BE2C (cell line): ENCODE measurements at places on chromosomes 2 and 18.
A peak's percentile ranks its signal among the peaks of the same experiment; 100 is the strongest.

DNA sequence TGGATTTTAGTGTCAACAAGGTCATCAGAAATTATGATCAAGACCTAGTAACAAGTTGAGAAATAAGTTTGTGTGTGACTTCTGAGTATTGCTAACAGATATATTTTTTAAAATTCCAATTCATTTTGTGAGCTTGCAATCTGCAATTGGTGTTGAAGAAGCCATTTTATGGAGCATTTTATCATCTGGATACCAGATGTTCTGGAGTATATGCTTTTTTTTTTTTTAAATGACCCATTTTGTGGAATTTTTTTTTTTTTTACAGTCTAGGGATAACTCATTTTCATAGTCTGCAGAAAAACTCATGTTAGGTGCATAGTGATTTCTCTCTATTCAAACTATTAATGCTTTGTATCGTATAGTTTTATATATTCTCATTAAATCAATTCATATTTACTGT lies 12.6 kb downstream of the QPCT start:
- DNase-seq, result no peak

GRCh38 chr2:46861916-46862315 lies 53.7 kb downstream of the MCFD2 start:
- no peak for DNase-seq

- DNase-seq, result peak; percentile 52
Measured at GRCh38 chr2:70553584-70554337, at the start of gene TGFA. Gene TGFA (minus strand): TSS chr2:70553826. CDS start chr2:70553767, 59 bp downstream.

- DNase-seq, result no peak
Measured at GRCh38 chr18:23239885-23240608, 104.8 kb downstream of the CABLES1 start.

DNA sequence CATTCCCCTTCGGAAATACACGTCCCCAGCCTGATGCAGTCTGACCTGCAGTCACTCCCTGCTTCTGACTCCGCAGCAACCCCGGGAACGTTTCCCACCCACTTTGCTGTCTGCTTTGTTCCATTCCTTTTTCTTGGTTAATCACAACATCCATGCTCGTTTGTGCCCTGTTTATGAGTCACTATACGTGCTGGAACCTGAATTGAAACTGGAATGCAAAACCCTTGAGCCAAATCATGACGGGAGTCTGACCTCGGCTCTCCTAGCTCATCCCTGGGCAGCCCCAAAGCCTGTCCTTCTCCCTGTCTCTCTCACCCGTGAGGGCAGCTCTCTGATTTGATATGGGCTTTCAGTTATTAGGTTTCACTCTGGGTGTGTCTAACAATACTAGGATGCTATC lies 57.1 kb upstream of the RNF152 start:
- DNase-seq, result no peak

DNA sequence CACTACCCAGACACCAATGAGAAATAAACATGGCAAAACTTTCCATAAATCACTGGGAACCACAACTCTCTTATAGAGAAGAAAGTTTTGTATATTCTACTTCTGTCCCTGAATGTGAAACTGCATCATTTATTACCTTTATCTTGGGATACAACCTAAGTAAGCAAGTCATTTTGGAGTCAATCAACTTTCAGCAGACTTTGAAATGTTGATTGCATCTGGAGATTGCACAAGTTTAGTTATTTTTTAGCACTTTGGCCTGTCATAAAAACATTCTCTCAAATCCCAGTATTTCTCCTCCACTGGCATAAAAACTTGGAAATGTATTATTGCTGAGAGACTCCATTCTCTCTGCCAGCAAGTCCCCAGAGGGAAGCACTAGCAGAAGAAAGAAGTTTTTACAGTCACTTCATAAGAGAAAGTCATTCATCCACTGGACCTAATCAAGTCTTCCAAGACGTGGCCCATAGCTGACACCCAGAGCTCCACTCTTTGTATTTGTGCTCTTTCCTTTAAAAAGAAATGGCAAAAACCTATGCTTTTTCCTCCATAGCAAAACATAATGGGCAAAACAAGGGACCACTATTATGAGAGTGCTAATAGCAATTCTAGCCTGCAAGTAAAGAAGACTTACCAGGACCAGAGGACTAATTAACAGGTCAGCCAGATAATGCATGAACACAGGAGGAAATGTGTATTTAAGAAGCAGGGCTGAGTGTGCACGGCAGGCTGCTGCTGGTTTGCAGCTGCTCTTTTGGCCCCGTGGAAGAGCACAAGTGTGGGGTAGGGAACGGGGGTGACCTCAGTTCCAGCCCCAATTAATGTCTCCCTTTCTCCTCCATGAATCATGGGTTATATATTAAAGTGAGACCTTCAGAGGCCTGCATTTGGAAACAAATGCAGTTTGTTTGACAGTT lies 171.5 kb downstream of the INO80D start:
- no peak for DNase-seq

DNA sequence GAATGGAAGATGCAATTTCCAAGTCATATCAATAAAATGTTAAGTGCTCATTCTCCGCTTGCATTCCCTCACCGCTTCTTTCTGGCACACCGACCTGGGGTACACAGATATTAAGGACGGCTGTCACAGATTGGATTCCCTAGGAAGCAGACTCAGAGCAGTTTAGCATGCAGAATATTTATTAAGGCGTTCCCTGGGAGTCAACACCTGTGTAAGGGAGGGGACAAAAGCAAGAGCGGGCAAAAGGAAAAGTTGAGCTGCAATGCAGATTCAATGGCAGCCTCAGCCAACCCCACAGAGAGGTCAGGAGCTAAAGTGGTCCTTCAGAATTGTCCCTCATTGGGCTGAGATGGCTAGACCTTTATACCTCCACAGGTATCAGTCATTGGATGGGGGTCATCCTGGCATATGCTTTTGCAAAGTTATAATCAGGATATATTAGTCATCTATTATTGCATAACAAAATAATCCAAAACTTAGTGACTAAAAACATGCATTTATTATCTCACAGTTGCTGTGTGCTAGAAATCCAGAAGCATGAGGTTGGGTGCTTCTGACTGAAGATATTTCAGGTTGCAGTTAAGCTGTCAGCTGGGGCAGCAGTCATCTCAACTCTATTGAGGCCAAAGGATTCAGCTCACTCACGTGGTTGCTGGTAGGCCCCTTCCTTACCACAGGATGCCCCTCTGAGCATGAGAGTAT lies 27.0 kb upstream of the INO80D start:
- no peak for DNase-seq

DNA sequence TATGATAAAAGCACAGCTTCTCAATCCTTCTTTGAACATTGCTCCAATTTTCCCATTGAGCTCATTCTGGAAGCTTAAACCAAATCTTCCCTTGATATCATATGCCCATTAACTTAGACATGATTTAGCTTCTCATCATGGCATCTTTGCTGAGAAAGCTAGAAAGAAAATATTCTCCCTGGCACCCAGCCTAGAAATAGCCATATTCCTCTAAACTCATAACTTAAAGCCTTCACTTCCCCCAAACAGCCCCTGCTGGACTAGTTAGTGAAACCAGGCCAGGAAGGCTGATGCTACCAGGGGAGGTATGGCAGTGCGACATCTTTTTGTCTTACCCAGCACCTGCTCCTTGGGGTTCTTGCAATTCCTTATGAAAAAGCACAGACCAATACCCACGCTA lies 4.3 kb downstream of the AAK1 start:
- DNase-seq, result no peak

DNA sequence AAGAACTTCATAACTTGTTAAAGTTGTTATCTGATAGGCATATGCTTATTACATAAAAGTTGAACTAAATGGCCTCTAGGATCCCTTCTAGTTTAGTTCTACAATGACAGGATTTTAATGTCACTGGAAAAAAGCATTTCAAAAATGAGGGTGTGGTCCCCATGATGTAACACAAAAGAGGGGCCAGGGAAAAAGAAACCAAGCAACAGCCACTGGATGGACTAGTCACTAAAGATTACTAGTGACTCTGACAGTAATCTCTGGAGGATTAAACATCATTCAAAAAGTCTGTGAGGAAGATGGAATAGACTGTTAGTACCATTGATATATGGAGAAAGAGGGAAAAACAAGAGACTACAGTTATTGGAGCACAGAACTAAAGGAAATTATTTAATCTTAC lies 22.6 kb downstream of the SEPTIN10 start:
- DNase-seq, result no peak

GRCh38 chr18:37435150-37435867 lies 130.3 kb downstream of the CELF4 start:
- DNase-seq, result no peak
